Thyroid gland (tissue), 4 donors: ENCODE measurements at places on chromosomes 2 and 18. TPM values are rescaled to one million over a fixed set of nuclear protein-coding genes. Genes with fewer than 3 reads are reported as not detected.

DNA sequence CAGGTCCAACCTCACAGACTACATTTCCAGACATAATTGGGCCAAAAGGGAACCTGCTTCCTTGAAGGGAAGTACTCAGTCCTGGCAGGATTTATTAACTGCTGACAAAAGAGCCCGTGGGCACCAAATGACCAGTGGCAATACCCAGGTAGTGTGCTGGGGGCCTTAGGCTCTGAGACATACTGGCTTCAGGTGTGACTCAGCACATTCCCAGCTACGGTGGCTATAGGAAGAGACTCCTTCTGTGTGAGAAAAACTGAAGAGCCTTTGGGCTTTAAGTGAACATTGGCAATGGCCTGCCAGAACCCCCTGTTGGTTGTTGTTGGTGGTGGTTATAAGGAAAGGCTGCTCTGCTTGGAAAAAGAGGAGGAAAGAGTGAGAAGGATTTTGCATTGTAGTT lies 401.8 kb downstream of the KCNJ3 start:
- no peaks in the 10 kb centered on the region for H3K36me3 ChIP-seq
- no peak overlapping the region for H3K27ac ChIP-seq
- H3K27me3 ChIP-seq, result no peaks in the 10 kb centered on the region
- DNase-seq, result no peak
- H3K4me1 ChIP-seq, result no peaks in the 10 kb centered on the region

DNA sequence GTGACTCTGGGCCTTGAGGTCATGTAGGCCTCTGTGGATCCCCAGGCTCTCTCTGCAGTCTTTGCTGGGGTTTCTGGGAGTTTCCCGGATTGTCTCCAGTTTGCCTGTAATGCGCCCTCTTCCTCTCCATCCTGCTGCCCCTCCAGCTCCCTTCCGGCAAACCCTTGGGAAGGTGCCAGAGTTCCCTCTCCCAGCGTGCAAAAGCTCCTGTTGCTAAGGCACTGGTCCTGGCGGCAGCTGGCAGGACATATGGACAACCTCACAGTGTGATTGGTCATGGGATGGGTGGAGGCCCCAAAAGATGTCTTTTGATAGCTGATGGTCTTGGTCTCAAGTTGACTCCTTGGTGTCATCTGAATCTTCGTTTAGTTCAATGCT lies 320.1 kb downstream of the CYP26B1 start:
- no peaks in the 10 kb centered on the region for H3K4me1 ChIP-seq
- H3K27ac ChIP-seq, result no peak overlapping the region
- H3K4me3 ChIP-seq, result no peak overlapping the region
- no peaks in the 10 kb centered on the region for H3K36me3 ChIP-seq

DNA sequence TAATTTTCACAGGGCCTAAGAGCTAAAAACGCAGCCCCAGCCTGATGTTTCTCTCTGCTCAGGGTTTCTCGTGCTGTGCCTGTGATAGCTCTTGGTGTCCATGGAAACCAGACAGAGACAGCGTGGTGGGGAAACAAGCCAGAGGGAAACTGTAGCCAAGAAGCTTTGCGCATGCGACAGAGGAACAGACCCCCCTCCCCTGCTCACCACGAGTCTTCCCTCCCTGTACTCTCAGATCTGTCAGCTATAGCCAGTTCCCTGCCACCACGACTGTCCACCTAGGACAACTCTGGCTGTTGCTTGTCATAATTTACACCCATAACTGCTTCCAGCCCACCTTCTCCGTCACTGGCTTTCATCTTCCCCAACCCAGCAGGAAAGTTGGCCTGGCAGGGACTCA lies 13.2 kb upstream of the DNAJC27 start:
- no peaks in the 10 kb centered on the region for H3K36me3 ChIP-seq
- DNase-seq, result peak; percentile 75
- H3K27ac ChIP-seq, result peak overlapping the region; percentile 42
- H3K4me1 ChIP-seq, result peaks cover 27% of the 10 kb centered on the region
- no peaks in the 10 kb centered on the region for H3K27me3 ChIP-seq

Gene PIEZO2
- total RNA-seq, result 6.4 TPM

GRCh38 chr2:98726205-98726604 lies 4.7 kb downstream of the MGAT4A start:
- DNase-seq, result no peak
- no peak overlapping the region for H3K27ac ChIP-seq
- no peak overlapping the region for H3K4me3 ChIP-seq
- H3K36me3 ChIP-seq, result no peaks in the 10 kb centered on the region

DNA sequence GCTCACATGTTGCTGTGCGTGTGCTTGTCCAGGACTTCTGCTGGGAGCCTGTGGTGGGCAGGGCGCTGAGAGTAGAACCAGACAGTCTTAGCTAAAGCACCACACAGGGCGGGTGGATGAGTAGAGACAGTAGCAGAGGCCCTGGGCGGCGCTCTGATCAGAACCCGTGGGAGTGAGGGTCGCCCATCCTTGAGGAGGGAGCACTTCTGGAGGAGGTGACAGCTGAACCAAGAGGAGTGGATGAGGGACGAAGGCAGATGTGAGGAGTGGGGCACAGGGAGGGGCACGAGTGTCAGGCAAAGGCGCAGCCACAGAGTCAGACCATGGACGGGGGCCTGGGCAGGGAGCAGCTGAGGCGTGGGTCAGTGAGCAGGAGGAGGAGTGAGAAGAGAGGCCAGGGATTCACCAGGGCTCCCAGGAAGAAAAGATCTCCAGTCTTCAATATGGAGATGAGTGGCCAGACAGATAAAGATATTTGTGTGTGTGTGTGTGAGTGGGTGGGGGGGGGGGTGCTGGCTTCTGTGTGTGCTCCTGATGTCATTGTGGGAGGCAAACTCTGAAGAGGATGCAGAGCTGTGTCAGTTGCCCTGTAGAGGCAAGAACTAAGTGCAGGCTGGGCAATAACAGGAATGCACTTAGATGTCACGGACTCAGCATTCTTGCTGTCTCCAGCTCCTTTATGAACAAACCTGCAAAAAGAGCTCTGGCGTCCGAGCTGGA lies 79.6 kb downstream of the TPO start:
- no peak overlapping the region for H3K4me3 ChIP-seq
- no peaks in the 10 kb centered on the region for H3K4me1 ChIP-seq
- no peaks in the 10 kb centered on the region for H3K27me3 ChIP-seq
- DNase-seq, result no peak
- H3K36me3 ChIP-seq, result peaks cover 95% of the 10 kb centered on the region

- no peaks in the 10 kb centered on the region for H3K36me3 ChIP-seq
- no peak overlapping the region for H3K27ac ChIP-seq
- DNase-seq, result no peak
- H3K27me3 ChIP-seq, result no peaks in the 10 kb centered on the region
Measured at GRCh38 chr18:22550861-22551260, 133.1 kb upstream of the CTAGE1 start.

DNA sequence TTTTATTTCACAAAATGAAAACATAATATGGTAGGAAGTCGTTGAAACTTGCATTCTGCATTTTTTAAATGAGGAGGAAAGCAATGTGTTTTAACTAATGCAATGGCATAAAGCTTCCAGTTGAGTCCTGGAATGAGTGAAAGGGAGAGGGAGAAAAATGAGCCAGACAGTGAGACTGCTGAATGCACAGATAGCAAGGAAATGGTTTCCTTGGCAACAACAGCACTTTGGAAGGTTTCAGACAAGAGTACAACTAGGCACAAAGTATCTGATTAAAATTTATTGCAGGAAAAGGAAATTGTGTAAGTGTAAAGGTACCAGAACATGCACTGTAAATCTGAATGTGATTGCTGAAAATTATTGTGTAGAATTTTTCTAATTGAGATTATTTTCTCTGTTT lies 320.1 kb upstream of the KYNU start:
- DNase-seq, result no peak
- H3K27ac ChIP-seq, result no peak overlapping the region
- H3K36me3 ChIP-seq, result no peaks in the 10 kb centered on the region

DNA sequence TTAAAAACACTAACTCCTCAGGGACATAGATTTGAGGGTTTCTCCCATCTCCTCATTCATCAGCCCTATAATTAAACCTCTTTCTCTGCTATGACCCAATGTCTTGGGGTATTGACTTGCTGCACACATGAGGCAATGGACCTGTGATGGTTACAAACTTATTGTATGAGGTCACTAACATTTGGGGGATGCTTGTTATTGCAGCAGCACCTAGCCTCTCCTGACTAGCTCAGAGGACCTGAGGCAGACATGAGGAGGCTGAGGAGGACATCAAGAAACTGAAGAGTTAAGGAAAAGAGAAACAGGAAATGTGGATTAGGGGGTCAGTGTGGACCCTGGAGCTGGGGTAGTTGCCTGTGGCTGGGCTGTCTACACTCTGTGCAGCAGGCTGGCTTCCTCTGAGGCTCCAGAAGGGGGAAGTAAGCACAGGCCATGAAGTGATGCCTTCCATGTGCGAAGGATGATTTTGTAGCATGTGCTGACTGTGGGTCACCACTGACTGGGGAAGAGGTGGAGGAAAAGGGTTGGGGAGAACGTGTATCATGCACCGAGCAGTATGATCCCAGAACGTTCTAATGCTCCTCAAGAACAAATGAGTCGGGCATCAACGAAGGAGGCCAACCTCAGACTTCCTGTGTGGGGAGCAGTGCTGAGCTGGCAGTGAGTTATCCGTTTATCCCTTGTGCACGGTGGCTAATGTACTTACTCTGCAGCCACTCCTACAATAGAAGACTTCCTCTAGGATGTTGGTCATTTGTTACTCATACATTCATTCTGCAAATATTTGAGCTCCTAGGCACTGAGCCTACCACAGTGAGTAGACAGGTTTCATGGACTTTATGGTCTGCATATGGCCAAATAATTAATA lies 42.1 kb upstream of the RFX8 start:
- H3K36me3 ChIP-seq, result no peaks in the 10 kb centered on the region
- H3K4me3 ChIP-seq, result no peak overlapping the region
- H3K27me3 ChIP-seq, result no peaks in the 10 kb centered on the region
- DNase-seq, result no peak
- H3K4me1 ChIP-seq, result peaks cover 25% of the 10 kb centered on the region
- no peak overlapping the region for H3K27ac ChIP-seq

- no peaks in the 10 kb centered on the region for H3K4me1 ChIP-seq
- no peak overlapping the region for H3K27ac ChIP-seq
- no peaks in the 10 kb centered on the region for H3K27me3 ChIP-seq
- H3K4me3 ChIP-seq, result no peak overlapping the region
Measured at GRCh38 chr18:10814336-10814735, 288.5 kb downstream of the NAPG start.

GRCh38 chr2:14232217-14232616 lies 400.3 kb upstream of the LRATD1 start:
- no peaks in the 10 kb centered on the region for H3K36me3 ChIP-seq
- H3K27me3 ChIP-seq, result no peaks in the 10 kb centered on the region
- DNase-seq, result no peak
- H3K4me3 ChIP-seq, result no peak overlapping the region
- H3K4me1 ChIP-seq, result no peaks in the 10 kb centered on the region

Gene CD8A
- 1.9 TPM for total RNA-seq

DNA sequence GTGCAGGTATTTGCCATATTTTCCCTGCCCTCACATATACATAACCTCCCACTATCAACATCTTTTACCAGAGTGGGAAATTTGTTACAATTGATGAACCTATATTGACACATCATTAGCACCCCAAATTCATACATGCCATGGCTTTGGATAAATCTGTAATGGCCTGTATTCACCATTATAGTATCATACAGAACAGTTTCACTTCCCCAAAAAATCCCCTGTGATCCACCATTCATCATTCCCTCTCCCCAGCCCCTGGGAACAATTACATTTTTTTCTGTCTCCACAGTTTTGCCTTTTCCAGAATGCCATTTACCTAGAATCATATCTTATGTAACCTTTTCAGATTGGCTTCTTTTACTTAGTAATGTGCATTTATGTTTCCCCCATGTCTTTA lies 494.5 kb downstream of the RNF144A start:
- no peaks in the 10 kb centered on the region for H3K27me3 ChIP-seq
- no peaks in the 10 kb centered on the region for H3K4me1 ChIP-seq
- H3K36me3 ChIP-seq, result no peaks in the 10 kb centered on the region
- H3K27ac ChIP-seq, result no peak overlapping the region
- H3K4me3 ChIP-seq, result no peak overlapping the region
- no peak for DNase-seq

Gene PROC
- total RNA-seq, result not detected

DNA sequence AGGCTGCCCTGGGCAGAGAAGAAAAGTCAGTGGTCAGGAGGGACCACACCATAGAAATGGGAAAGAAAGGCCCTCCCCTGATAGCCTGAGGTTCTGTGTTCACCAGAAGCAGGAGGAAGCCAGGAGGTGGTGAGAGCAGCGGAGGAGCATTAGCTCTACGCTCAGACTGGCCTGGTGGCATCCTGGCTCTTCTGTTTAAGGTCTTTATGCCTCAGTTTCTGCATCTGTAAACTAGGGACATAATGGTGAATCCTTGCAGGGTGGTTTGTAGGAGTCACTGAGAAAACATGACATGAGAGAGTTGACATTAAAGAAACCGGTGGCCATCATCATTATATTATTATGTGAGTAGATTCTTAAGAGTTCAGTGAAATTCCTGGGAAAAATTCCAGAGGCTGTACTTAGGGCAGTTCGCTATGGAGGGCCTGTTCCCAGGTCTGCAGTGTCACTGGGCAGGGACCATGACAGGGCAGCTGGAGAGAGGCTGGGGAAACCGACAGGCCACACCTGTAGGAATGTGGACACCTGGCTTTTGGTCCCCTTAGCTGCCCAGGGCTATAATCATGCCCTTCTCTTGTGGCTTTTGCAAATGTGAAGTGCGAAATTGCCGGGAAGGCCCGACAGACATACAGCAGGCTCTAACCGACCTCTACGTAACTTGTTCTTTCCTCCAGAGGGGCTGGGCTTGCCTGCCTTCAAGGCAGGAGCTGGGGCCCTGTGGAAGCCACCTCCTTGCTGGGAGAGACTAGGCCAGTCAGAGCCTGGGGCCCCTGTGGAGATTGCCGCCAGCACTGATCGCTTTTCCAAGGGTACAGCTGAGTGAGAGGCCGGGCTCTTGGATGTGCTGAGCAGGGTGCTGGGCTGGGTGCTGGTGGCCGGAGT lies 31.0 kb downstream of the GLI2 start:
- H3K27ac ChIP-seq, result no peak overlapping the region
- no peaks in the 10 kb centered on the region for H3K36me3 ChIP-seq
- H3K27me3 ChIP-seq, result no peaks in the 10 kb centered on the region
